ENCODE measurements at places on chromosomes 6 and 20. TPM values are rescaled to one million over a fixed set of nuclear protein-coding genes. Genes with fewer than 3 reads are reported as not detected.

DNA sequence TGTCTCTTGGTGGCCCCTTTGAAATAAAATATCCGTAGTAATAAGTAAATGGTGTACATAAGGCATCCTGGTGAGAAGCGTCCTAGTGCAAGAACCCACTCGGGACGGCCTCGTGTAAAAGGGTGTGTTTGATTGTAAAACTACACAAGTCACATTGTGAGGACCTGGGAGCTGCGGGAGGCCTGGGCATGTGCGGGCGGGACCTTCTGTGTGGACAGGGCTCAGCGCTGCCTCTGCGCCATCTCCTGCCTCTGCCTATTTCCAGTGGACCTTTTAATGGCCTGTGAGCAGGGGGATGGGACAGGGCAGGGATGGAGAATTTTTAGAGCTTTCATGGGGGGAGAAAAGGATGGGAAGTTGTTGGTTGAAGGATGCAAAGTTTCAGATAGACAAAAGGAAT lies 25.3 kb upstream of the KIF25 start:
- H3K27me3 ChIP-seq, result no peaks in the 10 kb centered on the region
- peaks cover 3% of the 10 kb centered on the region for H3K36me3 ChIP-seq
- no peaks in the 10 kb centered on the region for H3K4me1 ChIP-seq
- no peak for DNase-seq
- no peak overlapping the region for H3K4me3 ChIP-seq

DNA sequence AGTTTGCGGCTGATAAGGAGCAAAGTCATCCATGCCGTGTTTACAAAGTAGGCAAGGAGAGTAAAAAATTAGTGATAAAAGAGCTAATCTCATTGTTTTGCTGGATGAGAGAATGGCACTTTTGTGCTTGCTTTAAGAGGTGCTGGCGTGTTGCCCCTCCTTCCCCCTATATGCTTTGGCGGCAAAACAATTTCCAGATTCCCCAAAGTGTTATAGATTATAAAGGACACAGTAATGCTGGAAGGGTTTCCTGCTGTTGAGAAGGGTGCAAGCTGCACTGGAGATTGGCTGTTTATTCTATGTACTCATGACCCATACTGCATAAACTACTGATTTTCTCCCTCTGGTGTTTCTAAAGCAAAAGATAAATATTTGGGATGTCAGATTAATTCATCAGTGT lies 338.9 kb upstream of the MAP3K7 start:
- DNase-seq, result no peak
- H3K27me3 ChIP-seq, result peaks cover 8% of the 10 kb centered on the region
- no peaks in the 10 kb centered on the region for H3K4me1 ChIP-seq
- no peak overlapping the region for H3K4me3 ChIP-seq

- H3K4me1 ChIP-seq, result peaks cover 76% of the 10 kb centered on the region
- H3K4me3 ChIP-seq, result no peak overlapping the region
- no peaks in the 10 kb centered on the region for H3K27me3 ChIP-seq
- H3K36me3 ChIP-seq, result peaks cover 2% of the 10 kb centered on the region
These were observed 158.5 kb downstream of the HIVEP2 start for GRCh38 chr6:142786476-142786875.

DNA sequence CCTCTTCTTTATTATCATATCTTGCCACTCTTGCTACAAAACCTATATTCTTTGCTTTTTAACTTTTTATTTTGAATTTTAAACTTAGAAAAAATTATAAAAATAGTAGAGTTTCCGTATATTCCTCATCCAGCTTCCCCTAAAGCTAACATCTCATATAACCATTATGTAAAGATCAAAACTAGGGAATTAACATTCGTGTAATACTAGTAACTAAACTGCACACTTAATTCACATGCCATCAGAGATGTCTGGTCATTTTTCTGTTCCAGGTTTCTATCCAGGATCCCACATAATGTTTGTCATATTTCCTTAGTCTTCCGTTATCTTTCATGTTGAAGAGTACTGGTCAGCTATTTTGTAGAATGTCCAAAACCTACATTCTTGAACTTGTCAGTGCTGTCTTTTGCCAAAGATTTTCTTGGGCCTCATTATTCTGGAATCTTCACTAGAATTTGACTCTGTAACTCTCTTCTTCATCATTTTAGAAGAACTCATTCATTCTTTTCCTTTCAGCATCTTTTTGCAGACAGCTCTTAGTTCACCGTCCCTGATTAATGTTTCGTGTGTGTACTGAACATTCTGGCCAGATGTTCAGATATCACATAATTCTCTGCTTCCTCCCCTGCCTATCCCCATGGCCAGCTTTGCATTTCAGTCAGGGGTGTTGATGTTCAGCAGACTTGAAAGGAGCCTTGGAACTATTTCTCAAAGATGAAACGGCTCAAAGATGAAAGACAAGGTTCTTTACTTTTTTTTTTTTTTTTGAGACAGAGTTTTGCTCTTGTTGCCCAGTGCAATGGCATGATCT lies 9.4 kb downstream of the CTNNBL1 start:
- no peak overlapping the region for H3K4me3 ChIP-seq
- H3K4me1 ChIP-seq, result peaks cover 14% of the 10 kb centered on the region
- no peak for DNase-seq
- H3K36me3 ChIP-seq, result no peaks in the 10 kb centered on the region

GRCh38 chr6:52186480-52186879 lies 305 bp downstream of the IL17A start:
- peaks cover 2% of the 10 kb centered on the region for H3K4me1 ChIP-seq
- H3K27me3 ChIP-seq, result peaks cover 79% of the 10 kb centered on the region
- no peak overlapping the region for H3K27ac ChIP-seq
- DNase-seq, result no peak

DNA sequence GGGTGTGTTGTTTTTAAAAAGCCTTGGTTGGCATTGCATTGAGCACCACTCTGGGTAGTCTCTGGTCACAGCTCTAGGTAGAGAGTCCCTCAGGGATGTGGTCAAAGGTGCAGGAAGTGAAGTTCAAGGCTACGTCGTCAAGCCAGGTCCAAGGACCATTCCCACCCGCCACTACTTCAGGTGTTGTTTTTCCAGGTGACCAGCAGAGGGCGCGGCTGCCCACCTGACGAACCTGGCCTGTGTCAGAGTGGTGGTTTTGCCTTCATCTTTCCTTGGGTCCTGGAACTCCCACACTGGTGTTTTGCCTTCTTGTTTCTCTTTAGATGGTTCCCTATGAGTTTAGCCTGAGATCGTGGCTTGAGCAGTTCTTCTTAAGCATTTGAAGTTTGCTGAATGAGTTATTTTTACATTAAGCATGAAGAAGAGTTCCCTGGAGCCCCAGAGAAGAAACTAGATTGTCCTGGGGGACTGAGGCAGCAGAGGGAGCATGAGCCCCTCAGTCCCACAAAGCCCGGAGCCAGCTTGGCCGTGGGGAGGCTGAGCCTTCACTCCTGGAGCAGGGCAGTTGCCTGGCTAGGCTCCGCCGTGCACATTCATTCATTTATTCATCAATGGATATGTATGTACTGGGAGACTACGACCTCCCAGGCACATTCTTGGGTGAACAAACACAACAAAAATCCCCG lies 5.6 kb upstream of the PHACTR3 start:
- H3K4me1 ChIP-seq, result peaks cover 5% of the 10 kb centered on the region
- DNase-seq, result peak; percentile 19
- no peak overlapping the region for H3K4me3 ChIP-seq
- H3K27ac ChIP-seq, result no peak overlapping the region

DNA sequence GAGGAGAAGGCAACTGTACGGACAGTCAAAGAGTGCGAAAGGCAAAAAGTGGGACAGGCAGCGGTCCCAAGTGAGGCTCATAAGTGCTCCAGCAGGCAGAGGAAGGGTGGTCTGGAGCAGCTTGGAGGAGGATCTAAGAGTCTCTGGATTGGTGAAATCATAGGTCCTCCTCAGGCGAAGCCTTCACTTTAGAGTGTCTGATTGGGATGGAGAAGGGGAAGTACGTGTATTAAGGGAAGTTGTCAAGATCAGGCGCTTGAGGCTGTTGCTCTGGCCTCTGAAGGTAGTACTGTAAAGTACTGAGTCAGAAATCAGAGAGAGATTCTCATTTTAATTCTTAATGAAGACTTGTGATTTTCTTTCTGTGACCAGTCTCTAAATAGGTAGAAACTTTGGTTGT lies 185.6 kb downstream of the KIF16B start:
- no peak for DNase-seq
- peaks cover 1% of the 10 kb centered on the region for H3K36me3 ChIP-seq
- H3K27me3 ChIP-seq, result no peaks in the 10 kb centered on the region
- H3K27ac ChIP-seq, result no peak overlapping the region
- H3K4me3 ChIP-seq, result no peak overlapping the region

- no peak overlapping the region for H3K27ac ChIP-seq
- H3K4me3 ChIP-seq, result no peak overlapping the region
- DNase-seq, result no peak
- H3K27me3 ChIP-seq, result peaks cover 31% of the 10 kb centered on the region
- H3K4me1 ChIP-seq, result no peaks in the 10 kb centered on the region
These were observed 164.8 kb downstream of the MRPL14 start for GRCh38 chr6:43962458-43962857.

DNA sequence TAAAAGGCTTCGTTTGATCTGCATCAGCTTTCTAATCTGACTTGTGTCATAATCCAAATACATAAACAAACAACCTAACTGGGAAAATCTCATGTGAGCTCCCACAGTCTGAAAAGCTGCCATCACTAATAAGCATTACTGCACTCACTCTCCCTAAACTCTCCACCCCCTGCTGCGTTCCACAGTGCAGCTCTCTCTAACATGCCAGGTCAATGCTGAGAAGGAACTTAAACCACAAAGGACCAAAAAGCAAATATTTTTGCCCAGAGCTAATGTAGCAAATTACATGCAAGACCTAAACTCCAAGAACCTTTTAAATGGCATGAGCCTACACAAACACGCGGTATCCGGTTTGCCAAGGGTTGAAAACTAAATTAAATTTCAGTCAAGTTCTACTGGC lies 542.3 kb upstream of the JARID2 start:
- no peak for DNase-seq
- H3K27me3 ChIP-seq, result no peaks in the 10 kb centered on the region
- H3K4me1 ChIP-seq, result peaks cover 42% of the 10 kb centered on the region
- no peak overlapping the region for H3K27ac ChIP-seq
- H3K4me3 ChIP-seq, result no peak overlapping the region
- peaks cover 19% of the 10 kb centered on the region for H3K36me3 ChIP-seq

GRCh38 chr6:109449795-109450673 lies 5.5 kb downstream of the MICAL1 start:
- H3K4me3 ChIP-seq, result peak overlapping the region; percentile 18
- DNase-seq, result peak; percentile 37
- H3K36me3 ChIP-seq, result peaks cover 5% of the 10 kb centered on the region
- no peaks in the 10 kb centered on the region for H3K27me3 ChIP-seq

DNA sequence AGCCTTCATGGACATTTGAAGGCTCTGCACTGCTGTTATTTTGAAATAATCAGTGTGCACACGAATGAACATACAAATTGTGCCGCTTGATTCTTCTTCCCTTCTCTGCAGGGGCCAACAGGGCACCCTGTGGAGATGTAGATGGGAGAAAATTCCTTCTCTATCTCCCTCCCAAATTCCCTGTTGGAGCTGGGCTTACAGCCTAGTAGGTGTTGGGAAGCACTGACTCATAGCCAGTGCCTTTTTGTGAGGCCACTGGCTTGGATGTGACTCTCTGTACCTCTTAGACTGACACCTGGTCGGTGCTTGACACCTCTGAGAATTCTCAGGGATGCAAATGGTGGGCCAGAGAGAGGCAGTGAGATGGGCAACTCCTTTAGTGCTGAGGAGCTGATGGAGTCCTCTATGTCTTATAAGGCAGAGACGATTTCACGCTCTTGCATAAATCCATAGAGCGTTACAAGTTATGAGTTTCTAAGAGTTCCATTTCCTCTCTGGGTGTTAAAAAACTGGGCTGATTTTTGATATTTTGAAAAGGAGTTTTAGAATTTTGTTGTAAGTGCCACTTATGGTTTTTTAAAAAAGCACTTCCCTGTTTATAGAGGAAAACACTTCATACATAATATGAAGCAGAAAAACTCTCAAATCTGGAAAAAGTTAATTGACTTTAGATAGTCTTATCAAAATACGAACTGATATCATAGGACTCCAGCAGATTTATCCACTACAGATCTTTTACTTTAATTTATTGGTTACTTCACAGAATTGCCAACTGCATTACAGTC lies 89.8 kb upstream of the MAP3K7 start:
- no peak for DNase-seq
- H3K36me3 ChIP-seq, result no peaks in the 10 kb centered on the region
- peaks cover 33% of the 10 kb centered on the region for H3K27me3 ChIP-seq
- H3K4me1 ChIP-seq, result no peaks in the 10 kb centered on the region

DNA sequence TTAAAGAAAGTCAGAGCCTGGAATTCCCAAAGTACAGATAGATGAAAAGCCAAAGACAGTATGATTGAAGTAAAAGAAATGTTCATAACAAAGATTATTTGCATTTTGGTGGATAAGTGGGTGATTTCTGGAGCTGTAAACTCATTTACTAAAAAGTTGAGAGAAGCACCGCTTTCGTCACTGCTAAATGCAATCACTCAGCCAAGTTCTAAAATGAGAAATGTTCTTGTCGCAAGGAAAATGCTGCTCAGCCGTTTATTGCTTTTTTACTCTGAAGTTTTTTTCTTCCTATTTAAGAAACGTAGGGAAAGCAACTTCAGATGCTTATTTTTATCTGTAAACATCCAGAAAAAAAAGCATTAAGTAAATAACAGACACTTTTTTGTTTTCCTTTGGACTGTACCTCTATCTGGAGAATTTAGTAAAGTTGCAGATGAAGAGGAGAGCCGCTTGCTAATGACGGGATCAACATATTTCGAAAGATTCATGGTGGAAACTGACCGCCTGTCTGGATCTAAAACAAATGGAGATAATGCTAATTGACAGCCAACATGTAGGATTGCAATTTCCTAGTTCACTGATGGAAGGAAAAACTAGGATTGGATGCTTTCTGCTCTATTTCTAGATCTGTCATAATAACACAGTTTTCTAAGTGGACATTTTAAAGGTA lies 93.8 kb upstream of the BCLAF1 start:
- H3K27me3 ChIP-seq, result no peaks in the 10 kb centered on the region
- no peak overlapping the region for H3K27ac ChIP-seq
- no peak overlapping the region for H3K4me3 ChIP-seq
- no peak for DNase-seq
- H3K4me1 ChIP-seq, result peaks cover 8% of the 10 kb centered on the region

DNA sequence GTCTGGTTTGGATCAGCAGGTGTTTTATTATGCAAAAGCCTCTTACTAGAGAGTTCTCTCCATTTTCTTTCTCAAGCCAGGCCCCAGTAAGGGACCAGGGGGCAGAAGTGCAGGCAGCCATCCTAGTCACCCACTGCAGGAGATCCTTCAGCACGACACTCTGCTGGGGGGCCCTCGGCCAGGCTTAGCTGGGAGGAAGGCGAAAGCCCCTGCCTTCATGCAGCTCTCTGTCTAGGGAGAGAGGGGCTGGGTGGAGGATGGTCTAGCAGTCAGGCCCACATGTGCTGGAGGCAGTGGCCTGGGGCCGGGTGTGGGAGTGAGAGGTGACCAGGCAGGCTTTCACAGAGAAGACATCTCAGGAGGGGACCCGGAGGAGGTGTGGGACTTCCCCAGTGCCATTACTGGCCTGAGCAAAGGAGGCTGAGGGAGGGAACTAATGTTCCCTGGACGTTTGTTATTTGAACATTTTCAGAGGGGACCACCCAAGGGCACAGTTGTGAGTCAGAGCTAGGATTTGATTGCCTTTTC lies 33.5 kb upstream of the VSTM2L start:
- no peak overlapping the region for H3K4me3 ChIP-seq
- no peak for DNase-seq
- no peak overlapping the region for H3K27ac ChIP-seq
- no peaks in the 10 kb centered on the region for H3K27me3 ChIP-seq
- H3K4me1 ChIP-seq, result no peaks in the 10 kb centered on the region

The KCNK15 gene
- total RNA-seq, result 0.48 TPM

The HDDC2 gene
- 92.4 TPM for total RNA-seq

Measured in activated T-cell treated with anti-CD3 and anti-CD28 coated beads, Interleukin-2, amount 50 U/mL, for 72 hours (primary cell).